ENCODE measurements at places on chromosomes 1 and 21.

- no peak for DNase-seq
Measured at GRCh38 chr1:66175098-66175497, 358.9 kb upstream of the SGIP1 start.

DNA sequence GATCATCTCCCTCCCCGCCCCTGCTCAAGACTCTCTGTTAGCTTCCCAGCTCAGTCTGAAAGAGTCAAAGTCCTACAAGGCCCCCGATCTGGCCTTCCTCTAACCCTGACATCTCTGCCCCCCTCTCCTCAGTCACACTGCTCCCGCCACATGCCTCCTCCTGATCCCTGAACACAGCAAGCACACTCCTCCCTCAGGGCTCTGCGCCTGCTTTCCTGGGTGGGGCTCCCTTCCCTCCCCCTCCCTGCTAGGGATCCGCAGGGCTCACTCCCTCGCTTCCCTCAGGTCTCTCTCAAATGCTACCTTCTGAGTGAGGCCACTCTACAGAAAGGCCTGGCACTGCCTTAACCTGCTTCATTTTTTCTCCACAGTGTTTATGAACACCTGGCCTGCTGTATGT lies 5.7 kb upstream of the GALE start:
- no peak for DNase-seq

DNA sequence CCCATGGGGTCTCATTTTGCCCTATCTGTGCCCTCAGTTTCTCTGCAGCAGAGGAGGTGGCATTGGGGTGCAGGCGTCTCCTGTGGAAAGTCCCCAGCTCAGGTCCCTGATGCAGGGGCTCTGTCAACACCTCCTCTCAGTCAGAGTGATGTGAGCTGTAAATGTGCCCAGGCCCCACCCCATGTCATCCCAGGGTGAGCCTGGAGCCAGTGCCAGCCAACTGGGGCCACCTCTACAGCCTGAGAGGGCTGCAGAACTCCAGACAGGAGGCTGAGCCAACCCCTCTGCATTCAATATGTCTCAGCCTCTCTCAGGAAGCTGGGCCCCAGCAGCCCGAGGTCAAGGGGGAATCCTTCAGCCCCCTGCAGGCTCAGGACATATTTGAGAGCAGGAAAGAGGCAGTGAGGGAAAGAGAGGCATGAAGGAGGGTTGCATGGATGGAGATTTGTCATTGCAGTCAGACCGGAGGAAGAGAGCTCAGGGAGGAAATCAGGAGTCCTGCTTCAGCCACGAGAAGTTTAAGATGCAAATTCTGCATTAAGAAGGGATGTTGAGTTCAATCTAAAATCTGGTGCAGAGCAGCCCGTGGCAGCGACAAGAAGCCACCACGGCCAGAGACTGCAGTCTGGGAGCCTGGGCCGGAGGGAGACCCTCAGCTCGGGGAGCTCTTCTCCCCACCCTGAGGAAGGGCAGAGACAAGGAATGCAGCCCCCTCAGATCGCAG lies 288.2 kb upstream of the VAMP3 start:
- no peak for DNase-seq

- no peak for DNase-seq
Measured at GRCh38 chr1:2476061-2476999, at the start of gene PLCH2. Gene PLCH2 (plus strand): TSS chr1:2476289. CDS start chr1:2476589, 300 bp downstream.

DNA sequence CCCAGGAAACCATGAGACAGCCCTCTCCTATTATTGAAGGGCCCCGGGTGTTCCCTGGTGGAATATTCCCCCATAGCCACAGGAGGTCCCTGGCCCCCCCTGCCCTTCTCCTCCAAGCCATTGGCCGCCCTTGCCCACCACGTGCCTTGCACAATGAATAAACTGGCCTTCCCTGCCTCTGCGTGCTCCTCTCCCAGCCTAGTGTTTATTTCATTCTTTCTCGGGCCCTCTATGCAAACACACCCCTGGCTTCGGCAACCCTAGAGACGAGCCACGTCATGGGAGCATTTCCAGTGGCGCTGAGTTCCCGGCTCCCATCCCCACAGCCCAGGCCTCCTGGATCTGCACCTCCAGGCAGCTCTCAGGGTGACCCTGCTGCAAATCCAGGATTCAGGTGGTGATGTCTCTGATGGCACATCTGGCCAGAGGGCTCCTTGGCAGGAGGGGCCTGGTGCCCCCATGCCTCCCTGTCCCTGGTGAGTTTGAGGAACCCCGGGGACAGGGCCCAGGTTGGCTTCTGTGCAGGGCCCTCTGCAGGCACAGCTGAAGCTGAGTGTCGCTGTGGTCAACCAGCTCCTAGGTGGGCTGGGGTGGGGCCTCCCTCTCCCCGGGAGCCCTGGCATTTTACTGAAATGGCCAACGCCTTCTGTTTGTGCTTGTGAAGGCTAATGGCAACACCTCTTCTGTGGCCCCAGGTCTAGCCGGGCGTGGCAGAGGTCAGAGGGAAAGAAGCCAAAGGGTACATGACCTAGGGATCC lies 6.2 kb downstream of the KRTAP10-12 start:
- DNase-seq = no peak

DNA sequence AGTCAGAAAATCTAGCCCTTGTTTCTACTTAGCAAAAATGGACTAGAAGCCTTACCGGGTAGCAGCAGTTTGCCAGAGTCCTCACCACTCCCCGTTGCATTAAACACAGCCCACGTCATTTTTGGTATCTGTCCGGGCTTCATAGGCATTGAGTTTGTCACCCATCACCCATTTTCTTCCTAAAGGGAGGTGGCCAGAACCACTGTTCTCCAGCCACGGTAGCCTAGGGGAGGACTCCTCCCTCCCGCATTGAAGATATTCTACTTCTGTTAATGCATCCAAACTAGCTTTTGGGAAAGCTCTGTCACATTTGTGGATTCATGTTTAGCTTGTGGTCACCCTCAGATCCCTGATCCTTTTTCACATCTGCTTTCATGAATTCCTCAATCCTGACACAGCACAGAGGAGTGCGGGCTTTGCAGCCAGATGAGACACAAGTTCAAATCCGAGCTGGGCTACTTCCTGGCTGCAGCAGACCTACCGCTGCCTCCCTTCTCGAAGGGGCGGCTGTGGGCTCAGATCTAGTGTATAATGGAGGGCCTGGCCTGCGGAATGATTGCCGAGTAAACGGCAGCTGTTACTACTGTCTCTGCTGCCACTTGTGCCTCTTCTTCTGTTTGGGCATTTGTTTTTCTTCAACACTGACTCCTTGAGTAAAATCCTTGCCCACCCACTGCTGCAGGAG lies 63.2 kb upstream of the EFHD2 start:
- DNase-seq = no peak

DNA sequence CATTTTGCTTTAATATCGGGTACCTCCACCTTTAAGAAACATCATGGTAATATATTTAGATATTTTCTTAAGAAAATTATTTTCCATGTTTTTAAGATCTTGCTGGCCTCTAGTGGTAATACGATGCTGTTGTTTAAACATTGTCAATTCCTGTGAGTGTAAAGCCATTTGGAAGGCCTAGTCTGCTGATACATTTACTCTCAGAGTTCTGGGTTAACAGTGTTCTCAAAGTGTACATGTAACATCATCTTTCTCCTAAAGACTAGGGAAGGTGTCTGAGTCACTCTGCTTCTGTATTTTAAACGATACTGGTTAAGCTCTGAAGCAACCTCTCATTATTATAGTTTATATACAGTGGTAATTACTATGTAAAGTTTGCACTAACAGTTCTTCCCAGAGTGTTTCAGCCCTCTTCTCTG lies 189.1 kb downstream of the RASAL2 start:
- no peak for DNase-seq

DNA sequence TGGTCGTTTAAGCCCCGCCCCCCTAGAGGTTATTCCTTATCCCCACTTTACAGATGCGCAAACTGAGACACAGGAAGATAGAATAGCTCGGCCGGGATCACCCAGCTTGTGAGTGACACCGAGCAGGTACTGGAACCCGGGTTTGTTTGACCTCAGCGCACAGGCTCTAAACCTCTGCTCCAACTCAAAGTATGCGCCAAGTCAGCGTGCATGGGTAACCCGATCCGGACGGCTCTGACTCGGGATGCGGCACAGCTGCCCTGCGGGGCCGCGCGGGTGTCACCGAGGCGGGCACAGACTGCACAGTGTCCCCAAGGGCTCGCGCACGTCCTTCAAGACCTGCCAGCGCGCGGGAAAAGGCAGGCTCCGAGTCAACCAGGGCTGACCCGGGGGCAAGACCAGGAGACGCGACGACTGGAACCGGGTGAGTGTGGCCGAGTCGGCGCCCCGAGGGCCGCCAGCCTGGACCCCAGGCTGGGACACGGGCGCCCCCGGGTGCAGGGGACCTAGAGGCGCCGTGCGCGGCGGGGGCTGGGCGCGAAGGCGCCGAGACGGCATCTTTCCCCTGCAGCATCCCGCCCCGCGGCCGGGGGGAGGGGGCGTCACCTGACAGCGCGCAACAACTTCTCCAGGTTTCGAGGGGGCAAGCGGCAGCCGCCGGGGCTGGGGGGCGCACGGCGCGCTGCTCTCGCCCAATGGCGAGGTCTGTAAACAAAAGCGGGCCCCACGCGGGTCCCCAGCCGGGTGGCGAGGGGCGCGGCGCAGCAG lies 101.9 kb upstream of the SOD1 start:
- DNase-seq = peak; percentile 13

- DNase-seq = no peak
Measured at GRCh38 chr1:93839307-93839706, 39.7 kb downstream of the DNTTIP2 start.

DNA sequence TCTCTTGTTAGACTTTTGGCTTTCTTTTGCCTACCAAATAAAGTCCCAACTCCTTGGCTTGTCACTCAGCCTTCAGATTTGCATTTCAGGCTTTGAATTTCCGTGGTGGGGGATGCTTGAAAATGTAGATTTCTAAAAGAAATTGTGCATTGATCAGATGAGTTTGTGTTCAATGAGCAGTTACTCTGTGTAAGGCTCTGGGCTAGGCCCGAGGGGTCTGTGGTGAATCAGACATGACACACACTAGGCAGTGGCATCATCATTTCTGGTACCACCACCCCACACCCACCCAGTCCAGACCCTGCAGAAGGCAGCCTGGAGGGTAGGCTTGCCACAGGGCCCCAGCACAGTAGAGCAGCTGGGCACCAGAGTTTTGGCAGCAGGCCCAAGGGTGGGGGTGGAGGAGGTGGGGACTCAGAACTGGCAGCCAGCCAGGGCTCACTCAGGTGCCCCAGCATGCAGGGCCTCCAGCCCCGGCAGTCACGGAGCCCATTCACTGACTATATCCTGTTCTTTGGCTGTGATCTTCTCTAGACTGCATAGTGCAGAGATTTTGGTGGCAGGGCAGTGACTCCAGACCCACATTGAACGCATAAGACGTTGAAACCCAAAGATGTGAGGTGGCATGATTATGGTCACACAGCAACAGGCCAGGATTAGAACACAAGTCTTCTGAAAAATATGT lies 97.2 kb upstream of the ARTN start:
- peak; percentile 87 for DNase-seq

DNA sequence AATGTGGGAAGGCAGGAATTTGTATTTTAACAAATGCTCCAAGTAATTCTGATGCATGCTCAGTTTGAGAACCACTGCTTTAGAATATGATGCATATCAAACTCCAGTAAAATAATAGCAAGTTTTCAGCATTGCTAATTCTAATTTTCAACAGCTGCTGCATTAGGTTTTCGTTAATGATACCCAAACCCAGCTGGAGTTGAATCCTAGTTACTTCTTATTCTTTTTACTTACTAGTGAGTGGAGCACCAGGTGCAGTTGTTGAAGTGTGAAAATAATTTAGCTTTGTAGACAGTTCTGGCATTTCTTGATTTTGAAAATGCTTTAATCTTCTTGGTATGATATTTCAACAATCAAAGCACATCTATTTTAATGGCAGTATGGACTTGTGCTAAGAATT lies 138.5 kb downstream of the HS2ST1 start:
- DNase-seq = no peak

DNA sequence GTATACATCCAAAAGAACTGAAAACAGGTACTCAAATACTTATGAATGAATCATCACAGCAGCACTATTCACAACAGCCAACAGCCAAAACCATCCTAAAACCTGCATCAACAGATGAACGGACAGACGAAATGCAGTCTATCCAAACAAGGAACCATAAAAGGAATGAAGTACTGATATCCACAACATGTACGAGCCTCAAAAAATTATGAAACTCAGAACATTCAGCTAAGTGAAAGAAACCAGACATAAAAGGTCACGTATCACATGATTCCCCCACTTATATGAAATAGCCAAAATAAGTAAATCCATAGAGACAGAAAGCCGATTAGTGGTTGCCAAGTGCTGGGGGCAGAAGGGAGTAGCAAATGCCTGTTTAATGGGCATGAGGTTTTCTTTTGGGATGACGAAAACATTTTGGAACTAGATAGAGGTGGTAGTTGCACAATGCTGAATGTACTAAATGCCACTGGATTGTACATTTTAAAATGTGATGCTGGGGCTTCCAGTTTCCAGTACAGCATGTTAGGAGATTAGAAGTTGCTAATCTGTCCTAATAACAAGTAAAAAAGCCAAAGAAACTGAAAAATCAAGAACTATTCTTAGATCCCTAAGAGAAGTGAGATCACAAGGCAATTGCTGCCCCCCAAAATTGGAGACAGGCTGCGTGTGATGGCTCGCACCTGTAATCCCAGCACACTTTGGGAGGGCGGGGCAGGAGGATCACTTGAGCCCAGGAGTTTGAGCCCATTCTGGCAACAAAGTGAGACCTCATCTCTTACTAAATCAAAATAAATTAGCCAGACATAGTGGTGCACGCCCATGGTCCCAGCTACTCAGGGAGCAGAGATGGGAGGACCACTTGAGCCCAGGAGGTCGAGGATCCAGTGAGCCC lies 25.3 kb downstream of the CLSTN1 start:
- DNase-seq = no peak

DNA sequence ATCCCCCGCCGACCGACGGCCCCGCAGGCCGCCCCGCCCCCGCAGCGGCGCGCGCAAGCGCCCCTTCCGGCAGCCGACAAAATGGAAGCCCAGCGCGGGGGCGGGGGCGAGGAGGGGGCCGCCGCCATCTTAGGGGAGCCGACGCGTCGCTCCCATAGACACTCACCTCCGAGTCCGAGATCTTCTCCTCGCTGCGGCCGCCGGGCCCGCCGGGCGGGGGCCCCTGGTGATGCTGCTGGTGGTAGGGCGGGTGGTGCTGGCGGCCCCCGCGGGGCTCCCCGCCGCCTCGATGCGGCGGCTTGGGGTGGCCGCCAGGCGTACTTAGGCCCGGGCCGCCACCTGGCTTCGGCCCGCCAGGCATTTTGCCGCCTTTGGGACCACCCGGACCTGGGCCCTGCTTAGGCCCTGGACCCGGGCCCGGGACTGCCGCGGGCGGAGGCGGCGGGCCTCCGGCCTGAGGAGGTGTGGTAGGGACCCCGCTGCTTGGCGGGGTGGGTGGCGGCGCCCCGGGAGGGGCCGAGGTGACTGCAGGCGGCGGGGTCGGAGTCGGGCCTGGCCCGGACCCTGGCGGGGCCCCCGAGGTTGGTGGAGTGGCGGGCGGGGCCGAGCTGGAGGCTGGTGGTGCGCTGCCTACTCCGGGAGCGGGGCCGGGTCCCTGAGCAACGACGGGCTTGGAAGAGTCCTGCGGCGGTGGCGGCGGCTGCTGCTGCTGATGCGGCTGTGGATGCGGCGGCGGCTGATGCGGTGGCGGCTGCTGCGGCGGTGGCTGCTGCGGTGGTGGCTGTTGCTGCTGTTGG lies 691 bp downstream of the SFPQ start:
- peak; percentile 89 for DNase-seq

Data from GM06990 (cell line).